ENCODE measurements at places on chromosomes 2 and 18.

GRCh38 chr2:88167740-88168139, 2.4 kb upstream of the THNSL2 start:
- no peak for DNase-seq

DNA sequence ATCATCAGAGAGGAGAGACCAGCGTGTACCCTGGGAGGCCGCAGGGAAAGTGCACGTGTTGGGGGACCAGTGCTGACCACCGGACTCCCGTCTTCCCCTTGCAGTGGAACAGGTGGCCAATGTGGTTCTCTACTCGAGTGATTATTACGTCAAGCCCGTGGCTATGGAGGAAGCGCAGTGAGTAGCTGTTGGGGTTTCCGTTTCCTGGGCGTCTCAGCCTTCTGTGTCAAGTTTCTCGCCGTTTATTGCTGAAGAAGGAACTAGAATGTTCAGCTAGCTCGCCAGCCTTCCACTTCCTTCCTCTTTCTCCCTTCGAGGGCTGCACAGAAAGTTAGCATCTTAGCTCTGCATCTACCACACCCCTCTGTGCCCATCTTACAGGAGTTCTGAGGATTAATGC, 22.8 kb upstream of the DGKD start:
- DNase-seq = peak; percentile 95

- no peak for DNase-seq
Observed at GRCh38 chr2:30421604-30422443, 25.2 kb upstream of the LCLAT1 start.

DNA sequence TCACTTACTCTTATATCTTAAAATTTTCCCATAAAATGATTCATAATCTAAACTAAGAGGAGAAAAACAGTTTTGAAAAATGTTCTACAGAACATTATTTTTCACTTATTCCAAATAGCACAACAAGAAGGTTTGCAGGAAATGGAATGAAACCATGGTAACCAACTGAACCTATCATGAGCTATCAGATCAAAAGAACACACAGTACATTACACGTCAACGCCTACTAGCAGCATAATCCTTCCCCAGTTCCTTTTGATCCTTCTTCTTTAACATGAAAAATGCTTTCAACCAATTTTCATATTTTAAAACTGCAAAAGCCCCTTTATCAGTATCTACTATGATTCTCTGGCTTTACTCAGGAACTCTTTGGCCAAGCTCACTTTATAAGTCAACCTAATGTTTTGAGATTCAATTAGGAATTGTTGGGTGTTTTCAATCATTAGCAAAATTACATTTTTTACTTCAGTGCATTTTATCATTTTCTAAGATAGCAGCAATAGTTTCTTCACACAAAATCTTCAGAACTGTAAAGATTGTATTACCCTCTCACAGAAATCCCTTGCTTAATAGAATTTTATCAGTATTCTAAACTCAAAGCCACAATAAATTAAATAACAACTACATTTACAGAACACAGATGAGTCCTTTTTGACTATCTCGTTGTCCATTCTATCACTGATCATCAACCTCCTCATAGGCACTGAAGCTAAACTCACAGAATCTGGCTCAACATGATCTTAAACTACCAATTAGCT, 102.5 kb downstream of the CHN1 start:
- DNase-seq = no peak

GRCh38 chr18:23779696-23780303, 90.5 kb downstream of the LAMA3 start:
- DNase-seq = no peak

- peak; percentile 76 for DNase-seq
Observed at GRCh38 chr2:181456660-181457120, 496 bp upstream of the ITGA4 start.

DNA sequence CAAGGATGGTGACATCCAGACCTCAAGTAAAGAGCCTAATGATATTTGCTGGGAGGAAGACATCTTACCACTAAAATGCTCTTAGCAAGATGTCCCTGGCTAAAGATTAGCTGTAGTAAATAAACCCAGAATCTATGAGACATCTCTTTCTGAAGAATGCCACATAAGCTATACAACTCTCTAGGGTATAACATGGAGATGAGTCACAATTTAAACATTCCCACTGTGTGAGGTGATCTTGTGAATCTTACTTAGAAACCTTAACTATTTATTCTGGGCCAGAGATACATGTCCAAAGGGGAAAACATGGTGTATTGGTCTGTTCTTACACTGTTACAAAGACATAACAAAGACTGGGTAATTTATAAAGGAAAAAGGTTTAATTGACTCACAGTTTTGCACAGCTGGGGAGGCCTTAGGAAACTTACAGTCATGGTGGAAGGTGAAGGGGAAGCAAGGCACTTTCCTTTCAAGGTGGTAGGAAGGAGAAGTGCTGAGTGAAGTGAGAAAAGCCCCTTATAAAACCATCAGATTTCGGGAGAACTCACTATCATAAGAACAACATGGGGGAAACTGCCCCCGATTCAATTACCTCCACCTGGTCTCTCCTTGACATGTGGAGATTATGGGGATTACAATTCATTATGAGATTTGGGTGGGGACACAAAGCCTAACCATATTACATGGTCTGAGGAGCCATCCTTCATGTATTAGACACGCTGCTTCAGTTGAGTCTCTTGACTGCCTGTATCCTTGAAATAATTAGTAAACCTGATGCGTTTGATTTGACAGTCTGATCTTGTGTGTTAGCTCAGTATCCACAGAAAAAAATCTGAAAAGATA, 17.1 kb downstream of the KRCC1 start:
- DNase-seq = no peak

DNA sequence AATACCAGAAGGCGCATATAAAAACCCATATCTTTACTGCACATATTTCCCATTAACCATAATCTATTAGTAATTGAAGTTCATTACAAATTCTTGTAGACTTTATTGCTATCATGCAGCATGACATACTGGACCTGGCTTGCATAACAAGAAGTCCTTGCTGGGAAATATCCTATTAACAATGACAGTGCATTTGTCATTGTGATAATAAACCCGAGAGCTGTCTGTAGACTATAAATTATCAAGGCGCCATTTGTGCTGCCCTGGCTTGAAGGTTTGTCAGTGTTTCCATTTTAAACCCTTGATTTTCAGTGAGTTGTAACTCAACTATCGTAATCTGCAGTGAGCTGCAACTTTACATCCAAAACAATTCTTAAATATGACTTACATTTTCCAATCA, 59.0 kb downstream of the HNMT start:
- DNase-seq = no peak

- no peak for DNase-seq
Observed at GRCh38 chr2:66753660-66754059, 318.7 kb downstream of the MEIS1 start.

GRCh38 chr2:23414871-23415270, 29.9 kb downstream of the KLHL29 start:
- DNase-seq = no peak

GRCh38 chr2:28343971-28344715, 48.5 kb upstream of the FOSL2 start:
- DNase-seq = no peak

GRCh38 chr2:106570316-106570715, 83.2 kb downstream of the CD8B2 start:
- DNase-seq = peak; percentile 46

DNA sequence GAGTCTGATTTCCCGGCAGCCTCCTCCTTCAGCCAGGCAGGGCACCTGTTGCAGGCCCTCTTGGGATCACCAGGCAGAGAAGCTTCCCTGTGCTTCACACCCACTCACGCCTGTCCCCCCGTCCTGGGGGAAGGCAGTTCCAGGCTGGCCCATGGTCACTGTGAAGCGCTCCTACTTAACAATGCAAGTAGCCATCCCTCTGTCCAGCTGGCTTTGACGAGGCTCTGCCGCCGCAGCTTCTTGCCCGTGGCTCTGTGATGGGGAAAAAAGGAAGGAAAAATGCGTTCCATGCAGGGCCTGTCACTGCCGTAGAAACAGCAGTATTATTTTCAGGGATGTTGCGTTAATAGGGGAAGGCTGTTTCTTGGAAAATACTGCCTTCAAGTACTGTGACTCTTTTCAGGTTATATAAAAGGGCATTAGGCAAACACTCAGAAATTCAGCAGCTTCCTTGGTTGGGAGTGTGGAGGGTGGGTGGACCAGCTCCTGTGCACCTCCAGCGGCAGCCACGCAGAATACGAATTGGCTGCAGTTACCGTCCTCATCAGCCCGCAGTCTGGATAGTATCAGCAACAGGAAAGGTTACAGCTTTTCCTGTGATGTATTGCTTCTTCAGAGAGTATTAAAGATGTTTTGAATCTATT, 232.3 kb downstream of the KLHL29 start:
- DNase-seq = no peak

GRCh38 chr2:71611781-71612527, 158.6 kb downstream of the DYSF start:
- DNase-seq = no peak

DNA sequence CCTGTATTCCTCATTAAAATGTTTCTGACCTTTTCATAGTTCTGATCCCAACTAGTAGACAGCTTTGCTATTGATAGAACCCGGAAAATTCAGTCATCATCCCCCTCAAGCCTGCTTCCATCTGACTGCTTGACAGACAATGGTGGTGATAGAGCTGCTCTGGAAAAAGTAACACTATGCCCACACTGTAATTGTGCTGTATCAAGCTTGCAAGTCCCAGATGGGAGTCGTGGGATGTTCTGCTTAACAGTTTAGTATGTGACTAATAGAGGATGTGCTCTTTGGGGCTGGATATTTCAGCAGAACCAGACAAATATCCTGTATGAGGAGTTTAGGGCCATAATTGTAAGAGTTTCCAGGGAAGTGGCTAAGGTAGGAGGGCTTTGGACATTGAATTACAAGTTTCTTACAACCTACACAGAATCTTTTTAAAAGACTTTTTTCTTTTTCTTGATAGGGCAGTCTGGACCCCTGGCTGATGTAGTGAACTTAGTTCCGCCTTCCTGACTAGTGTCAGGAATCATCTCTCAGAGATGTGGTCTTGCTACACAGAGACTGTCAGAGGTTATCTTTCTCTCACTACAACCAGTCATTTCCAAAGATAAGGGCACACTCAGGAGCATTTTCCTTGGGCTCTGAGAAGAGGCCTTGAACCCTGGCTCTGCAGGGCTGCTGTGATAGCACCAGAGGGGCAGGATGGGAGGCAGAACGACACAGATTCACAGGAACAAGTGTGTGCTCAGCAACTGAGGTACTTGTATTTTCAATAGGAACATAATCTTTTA, 158.0 kb upstream of the RBMS1 start:
- peak; percentile 88 for DNase-seq

DNA sequence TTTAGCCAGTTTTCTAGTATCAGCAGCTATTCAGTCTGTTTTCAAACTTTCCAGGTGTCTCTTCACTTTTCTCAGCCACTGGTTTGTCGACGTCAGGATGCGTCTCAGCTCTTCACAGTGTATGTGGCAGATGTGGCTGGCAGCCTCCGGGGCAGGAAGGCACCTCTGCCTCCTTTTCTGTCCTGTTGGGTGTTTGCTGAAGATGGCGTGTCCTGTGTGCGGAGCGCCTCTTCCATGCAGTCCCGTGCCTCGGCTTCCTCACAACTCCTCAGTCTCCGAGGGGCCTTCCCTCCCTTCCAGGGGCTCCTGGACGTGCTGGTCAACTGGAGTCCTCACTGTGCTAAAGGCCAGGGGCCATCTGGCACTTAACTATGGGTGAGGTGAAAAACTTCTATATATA, 65.4 kb upstream of the PXDN start:
- DNase-seq = no peak

- DNase-seq = no peak
Observed at GRCh38 chr2:1070601-1071000, 120.0 kb downstream of the SNTG2 start.

DNA sequence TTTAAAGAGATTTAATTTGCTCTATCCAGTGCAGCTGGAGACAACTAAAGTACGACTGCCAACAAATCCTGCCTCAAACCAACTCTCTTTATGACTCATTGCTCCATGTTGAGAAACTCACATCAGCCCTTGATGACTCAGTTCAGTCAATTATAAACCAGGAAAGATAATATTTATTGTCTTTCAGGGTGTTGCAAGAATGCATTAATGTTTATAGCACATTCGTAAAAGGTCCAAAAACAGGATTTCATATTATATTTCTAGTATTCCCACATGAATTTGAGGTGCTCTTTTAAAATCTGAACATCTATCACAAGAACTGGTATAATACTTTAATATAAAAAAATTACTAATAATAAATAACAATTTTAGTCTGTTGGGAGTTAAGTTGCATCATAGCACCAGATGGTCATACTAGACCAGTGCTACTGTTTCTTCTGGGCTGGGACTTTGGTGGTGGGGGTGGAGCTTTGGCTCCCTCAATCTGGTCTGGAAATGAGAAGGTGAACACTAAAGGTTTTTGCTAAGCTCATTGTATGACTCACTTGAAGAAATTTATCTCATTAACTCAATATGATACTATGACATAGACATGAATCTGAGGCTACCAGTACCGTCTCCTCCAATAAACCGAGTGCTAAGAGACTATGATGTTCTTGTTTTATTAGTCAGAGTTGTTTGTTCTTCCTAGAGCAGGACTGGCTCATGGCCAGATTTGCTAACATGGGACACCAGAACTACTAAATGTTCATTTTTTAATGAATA, 26.6 kb upstream of the MAP3K20 start:
- peak; percentile 91 for DNase-seq

- no peak for DNase-seq
Observed at GRCh38 chr2:177260379-177260778, 4.1 kb downstream of the NFE2L2 start.

- DNase-seq = no peak
Observed at GRCh38 chr2:197328461-197328860, 17.9 kb upstream of the ANKRD44 start.

DNA sequence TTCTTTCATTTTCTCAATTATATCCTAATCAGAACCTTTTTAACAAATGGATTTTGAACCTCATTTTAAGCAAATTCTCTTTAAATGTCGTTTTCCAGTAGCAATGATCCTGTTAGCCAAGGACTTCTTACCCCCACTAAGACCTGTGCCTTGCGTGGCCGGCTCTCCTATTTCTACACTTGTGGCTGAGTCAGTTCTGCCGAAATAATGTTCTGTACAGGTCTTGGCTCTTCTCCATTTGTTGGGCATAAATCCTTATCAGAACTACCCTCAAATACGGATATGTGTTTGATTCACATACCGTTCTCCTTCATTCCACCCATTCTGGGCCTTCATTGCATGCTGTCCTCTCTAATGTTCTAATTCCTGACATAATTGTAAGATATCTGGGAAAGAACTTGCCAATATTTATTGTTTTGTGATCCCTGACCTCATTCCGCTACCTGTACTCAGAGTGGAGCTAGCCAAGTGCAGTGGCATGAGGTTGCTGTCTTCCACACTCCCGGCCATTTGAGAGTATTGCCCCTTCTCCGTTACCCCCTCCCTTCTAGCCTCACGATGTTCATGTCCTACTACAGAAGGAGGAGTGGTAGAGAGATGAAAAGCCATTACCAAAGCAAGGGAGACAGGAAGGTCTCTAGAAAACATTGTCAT, 78.7 kb downstream of the MYOM1 start:
- no peak for DNase-seq

GRCh38 chr2:191366199-191366598, 121.0 kb downstream of the MYO1B start:
- DNase-seq = no peak

DNA sequence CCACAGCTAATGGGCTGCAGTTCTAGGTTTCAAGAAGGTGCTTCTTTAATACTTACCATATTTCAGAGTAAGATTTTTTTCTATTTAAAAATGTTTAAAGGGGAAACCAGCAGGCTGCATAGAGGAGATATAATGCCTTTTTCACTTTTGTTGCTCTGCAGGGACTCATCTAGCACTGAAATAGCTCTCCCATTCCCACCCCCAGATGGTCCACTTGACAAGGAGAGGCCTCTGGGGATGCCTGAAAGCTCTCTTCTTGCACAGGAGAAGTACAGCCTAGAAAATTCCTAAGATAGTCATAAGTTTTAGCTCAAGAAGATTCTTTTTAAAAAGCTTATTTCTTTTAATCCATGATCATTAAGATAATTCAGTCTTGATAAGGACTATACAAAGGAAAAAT, 126.4 kb downstream of the CDH2 start:
- DNase-seq = no peak
